B cell (primary cell): ENCODE measurements at places on chromosomes 7 and 10. TPM values are rescaled to one million over a fixed set of nuclear protein-coding genes. Genes with fewer than 3 reads are reported as not detected.

- H3K4me1 ChIP-seq: no peaks in the 10 kb centered on the region
- no peak for DNase-seq
- no peak overlapping the region for H3K4me3 ChIP-seq
- H3K27ac ChIP-seq: no peak overlapping the region
Observed at GRCh38 chr7:42107484-42108240, 129.3 kb downstream of the GLI3 start.

GRCh38 chr7:106484562-106484961 lies 176.4 kb downstream of the CCDC71L start:
- no peak overlapping the region for H3K27ac ChIP-seq
- no peaks in the 10 kb centered on the region for H3K36me3 ChIP-seq
- H3K4me1 ChIP-seq: no peaks in the 10 kb centered on the region
- no peaks in the 10 kb centered on the region for H3K27me3 ChIP-seq
- no peak overlapping the region for H3K4me3 ChIP-seq

- no peaks in the 10 kb centered on the region for H3K27me3 ChIP-seq
- H3K27ac ChIP-seq: no peak overlapping the region
- H3K36me3 ChIP-seq: peaks cover 5% of the 10 kb centered on the region
- H3K4me3 ChIP-seq: no peak overlapping the region
- H3K4me1 ChIP-seq: no peaks in the 10 kb centered on the region
Observed at GRCh38 chr7:130544356-130544755, 52.5 kb downstream of the MEST start.

- no peak overlapping the region for H3K4me3 ChIP-seq
- no peak overlapping the region for H3K27ac ChIP-seq
- H3K4me1 ChIP-seq: peaks cover 9% of the 10 kb centered on the region
- no peak for DNase-seq
- H3K36me3 ChIP-seq: no peaks in the 10 kb centered on the region
Observed at GRCh38 chr10:101053516-101053915, 8.3 kb upstream of the KAZALD1 start.

- no peak overlapping the region for H3K4me3 ChIP-seq
- H3K36me3 ChIP-seq: no peaks in the 10 kb centered on the region
- no peaks in the 10 kb centered on the region for H3K27me3 ChIP-seq
- no peaks in the 10 kb centered on the region for H3K4me1 ChIP-seq
- DNase-seq: no peak
Observed at GRCh38 chr10:104559935-104560334, 81.2 kb upstream of the SORCS3 start.

DNA sequence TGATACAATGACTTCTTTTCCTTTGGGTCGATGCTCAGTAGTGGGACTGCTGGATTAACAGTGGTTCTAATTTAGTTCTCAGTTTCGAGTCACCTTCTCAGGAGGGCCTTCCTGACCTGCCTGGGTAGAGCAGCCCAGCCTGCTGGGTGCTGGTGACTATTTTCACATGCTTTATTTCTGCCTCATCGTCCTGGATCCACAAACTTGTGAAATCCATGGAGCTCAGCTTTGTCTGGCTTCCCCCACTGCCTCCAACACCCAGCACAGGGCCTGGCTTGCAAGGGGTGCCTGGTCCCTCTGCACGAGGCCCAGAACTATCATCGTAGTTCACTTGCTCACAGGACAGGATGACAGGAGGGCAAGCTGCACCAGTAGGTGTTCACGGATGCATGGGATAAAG lies 46.9 kb downstream of the SPOCK2 start:
- no peak for DNase-seq
- H3K27ac ChIP-seq: no peak overlapping the region
- H3K4me3 ChIP-seq: no peak overlapping the region
- no peaks in the 10 kb centered on the region for H3K36me3 ChIP-seq
- no peaks in the 10 kb centered on the region for H3K4me1 ChIP-seq

- H3K36me3 ChIP-seq: no peaks in the 10 kb centered on the region
- no peak overlapping the region for H3K4me3 ChIP-seq
Observed at GRCh38 chr7:156309016-156309620, 331.5 kb upstream of the RNF32 start.

- H3K4me1 ChIP-seq: no peaks in the 10 kb centered on the region
- H3K36me3 ChIP-seq: no peaks in the 10 kb centered on the region
- no peak overlapping the region for H3K4me3 ChIP-seq
- no peak overlapping the region for H3K27ac ChIP-seq
- no peaks in the 10 kb centered on the region for H3K27me3 ChIP-seq
Observed at GRCh38 chr10:44539178-44539577, 154.3 kb upstream of the CXCL12 start.

DNA sequence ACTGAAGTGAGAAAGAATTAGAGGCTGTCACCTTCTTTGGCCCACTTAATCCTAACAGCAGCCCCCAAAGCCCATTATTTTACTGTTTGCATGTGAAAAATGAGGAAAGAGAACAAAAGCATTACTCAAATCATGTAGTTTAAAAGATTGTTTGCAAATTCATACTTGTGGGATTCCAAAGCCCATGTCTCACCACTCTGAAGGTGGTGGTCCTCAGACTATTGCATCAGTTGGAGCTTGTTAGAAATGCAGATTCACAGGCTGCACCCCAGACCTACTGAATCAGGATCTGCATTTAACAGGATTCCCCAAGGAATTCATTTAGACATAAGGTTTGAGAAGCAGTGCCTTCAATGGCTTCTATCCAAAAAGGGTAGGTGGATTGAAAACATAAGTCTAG lies 93.7 kb upstream of the PDE1C start:
- no peaks in the 10 kb centered on the region for H3K27me3 ChIP-seq
- H3K36me3 ChIP-seq: no peaks in the 10 kb centered on the region
- H3K4me3 ChIP-seq: no peak overlapping the region

The CTTNBP2 gene
- total RNA-seq: 0.27 TPM in 2 replicates

The IFIT1B gene
- total RNA-seq: not detected in 2 replicates

The OR2A5 gene
- total RNA-seq: not detected in 2 replicates

The PTPN20 gene
- 2.4 and 4.2 TPM in 2 replicates for total RNA-seq

The HTR7 gene
- total RNA-seq: not detected in 2 replicates

The TMEM213 gene
- not detected in 2 replicates for total RNA-seq

The LLCFC1 gene
- total RNA-seq: not detected in 2 replicates
